ENCODE measurements at places on chromosomes 1 and 21.

DNA sequence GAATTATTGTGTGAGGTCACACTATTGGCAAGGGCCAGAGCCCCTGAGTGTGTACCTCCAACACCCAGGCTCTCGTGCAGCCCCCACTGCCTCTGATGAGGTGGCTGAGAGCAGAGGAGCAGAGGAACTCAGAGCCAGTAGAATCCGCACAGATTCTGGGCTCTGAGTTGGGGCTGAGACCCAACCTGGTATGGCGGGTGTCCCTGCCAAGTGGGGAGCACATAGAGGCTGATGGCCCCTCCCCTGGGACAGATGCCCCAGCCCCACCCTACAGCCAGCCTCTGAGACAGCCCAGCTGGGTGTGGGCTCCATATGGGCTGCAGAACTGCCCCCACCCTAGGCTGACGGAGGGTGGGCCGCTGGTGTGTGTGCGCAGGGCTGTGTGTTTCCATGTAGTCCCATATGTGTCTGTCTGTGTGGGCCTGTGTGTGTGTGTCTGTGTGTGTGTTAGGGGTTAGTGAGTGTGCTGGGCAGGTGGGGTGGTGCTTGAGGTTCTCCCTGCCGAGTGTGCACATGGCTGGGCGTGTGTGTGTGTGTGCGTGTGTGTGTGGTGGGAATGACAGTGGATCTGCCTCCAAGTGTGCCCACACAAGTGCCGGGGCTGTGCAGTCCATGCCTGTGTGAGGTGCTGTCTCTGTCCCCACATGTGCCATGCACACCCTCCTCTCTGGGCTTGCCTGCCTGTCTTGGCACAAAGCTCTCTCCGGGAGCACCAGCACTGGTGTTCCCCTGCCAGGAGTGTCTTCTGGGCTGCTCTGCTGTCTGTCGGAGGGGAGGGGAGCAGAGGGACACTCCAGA lies 24.4 kb downstream of the FOXO6 start:
- DNase-seq, result no peak

DNA sequence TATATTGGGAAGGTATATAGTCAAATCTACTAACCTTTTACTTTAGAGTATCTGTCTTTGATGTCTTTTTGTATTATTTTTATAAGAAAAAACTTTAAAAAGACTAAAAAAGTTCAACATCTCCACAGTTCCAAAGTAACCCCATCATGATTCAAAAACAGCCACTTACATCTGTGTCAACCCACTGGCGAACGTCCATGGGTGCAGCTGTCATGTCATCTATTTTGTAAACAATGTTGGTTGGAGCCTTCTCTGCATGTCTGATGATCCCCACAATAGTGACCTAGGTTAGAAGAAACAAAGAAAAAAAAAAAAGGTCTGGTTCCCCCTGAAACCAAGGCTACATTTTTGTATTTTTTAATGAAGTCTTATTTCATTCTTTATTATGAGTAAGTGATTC lies 28.0 kb upstream of the SMPDL3B start:
- DNase-seq, result no peak

DNA sequence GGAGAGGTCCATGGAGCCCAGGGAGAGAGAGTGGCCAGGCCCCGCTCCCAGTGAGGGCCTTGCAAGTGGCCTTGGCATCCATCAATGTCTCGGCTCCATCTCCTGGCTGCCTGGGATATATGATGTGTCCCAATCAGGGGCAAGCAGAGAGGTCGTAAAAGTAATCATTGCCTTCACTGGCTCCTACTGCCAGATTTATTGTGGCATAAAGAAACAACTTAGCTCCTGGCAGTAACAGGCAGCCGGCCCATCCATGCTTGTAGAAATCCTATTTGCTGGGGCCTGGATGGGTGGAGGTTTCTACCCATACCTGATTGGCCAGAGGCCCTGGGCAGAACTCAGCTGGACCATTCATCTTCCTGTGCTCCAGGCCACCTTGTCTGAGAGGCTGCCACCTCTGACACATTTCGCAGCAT lies 272.6 kb downstream of the MATN1 start:
- DNase-seq, result no peak

GRCh38 chr1:162822391-162823200 lies 32.1 kb downstream of the HSD17B7 start:
- DNase-seq, result no peak
